ENCODE measurements at places on chromosomes 2 and 18. TPM values are rescaled to one million over a fixed set of nuclear protein-coding genes. Genes with fewer than 3 reads are reported as not detected.

Gene PIEZO2
- 8.2 TPM for total RNA-seq

GRCh38 chr2:108776475-108776874, 10.1 kb upstream of the CCDC138 start:
- no peak for DNase-seq

DNA sequence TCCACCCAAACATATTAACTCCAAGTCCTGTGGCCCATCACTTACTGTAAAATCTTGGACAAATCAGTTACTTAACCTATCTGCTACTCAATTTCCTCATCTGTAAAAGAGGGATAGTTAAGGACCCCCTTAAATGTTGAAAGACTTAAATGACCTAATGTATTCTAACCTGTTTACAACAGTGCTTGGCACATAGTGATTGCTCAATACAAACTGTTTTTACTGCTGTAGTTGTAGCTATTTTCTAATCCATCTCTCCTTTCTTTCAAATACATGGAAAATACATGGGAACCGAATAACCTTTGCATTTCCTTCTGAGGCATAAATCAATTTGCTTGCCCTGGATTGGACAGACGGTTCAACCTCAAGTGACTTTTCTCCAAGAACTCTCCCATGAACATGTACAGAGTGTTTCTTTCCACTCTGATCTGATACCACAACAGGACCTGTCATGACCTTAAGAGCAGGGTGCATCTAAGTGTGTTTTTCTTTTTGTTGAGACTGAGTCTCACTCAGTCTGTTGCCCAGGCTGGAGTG, 2.7 kb downstream of the LNPK start:
- no peak for DNase-seq

Gene KLHL41
- total RNA-seq = not detected

Gene LYG2
- total RNA-seq = not detected

DNA sequence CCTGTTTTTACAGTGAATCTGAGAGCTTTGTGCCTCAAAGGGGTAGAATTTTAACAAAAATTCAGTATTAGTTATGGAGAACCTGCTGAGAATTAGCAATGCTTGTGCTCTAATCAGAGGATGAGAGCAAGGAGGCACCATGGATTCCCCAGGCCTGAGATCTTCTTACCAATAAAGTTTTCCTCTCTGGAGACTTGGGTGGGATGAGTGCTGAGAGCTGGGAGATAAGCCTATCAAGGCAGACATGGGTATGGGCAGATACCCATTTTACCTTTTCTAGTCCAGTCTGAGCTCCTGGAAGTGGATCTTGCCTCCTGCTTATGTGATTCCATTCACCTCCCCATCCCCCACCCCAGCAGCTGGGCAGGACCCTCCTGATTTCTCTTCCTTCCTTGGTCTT, 53.9 kb downstream of the BMP10 start:
- DNase-seq = no peak

- DNase-seq = no peak
Observed at GRCh38 chr18:65423776-65424175, 327.0 kb upstream of the CDH7 start.

Gene STK25
- total RNA-seq = 275 TPM

Gene SCN7A
- 0.42 TPM for total RNA-seq

- no peak for DNase-seq
Observed at GRCh38 chr18:59159986-59160385, 20.3 kb downstream of the SEC11C start.

- DNase-seq = no peak
Observed at GRCh38 chr2:226184940-226185615, 614.5 kb downstream of the IRS1 start.

- DNase-seq = no peak
Observed at GRCh38 chr2:190846746-190847145, 33.9 kb upstream of the GLS start.

DNA sequence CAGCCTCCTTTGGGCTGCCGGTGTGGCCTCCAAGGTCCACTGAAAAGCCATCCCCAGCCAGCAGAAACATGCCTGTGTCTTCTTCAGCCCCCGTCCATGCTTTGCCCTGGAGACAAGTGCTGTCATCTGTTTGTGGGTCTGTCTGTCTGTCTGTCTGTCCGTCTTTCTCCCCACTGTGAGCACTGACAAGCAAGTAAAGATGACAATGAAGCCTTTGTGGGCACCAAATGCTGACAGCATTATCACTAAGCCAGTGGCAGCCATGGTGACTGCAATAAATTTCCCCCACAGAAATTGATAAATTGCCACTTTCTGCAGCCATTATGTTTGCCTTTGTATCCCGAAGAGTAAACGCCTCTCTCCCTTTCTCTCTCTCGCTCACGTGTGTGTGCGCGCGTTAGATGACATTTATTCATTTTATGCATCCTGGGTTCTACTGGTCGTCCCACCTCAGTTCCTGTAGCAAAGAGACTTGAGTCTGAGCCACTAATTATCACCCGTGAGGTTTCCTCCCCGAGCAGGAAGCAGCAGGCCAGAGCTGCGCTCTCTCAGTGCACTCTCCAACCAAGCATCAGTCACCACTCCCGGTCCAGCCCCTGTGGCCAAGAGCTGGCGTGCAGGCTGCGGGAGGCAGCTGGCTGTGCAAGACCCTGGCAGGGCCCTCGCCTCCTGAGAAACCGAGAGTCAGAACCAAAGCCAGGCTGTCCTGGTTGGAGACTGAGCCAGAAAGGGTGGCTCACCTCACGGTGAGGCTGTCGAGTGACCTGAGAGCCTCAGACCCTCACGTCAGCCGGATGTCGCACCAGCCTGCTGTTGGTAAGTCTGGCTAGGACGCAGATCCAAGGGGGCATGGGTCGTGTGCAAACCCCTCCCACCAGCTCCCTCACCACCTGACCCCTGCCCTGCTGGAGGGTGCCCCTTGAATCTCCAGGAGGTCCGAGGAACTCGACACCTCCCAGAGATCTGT, 6.9 kb downstream of the STEAP3 start:
- DNase-seq = peak; percentile 35

GRCh38 chr2:232438951-232439757, 16.8 kb upstream of the ALPI start:
- DNase-seq = no peak

GRCh38 chr18:54254265-54254758, 15.0 kb upstream of the POLI start:
- peak; percentile 8 for DNase-seq

Gene TMEM247
- total RNA-seq = not detected

DNA sequence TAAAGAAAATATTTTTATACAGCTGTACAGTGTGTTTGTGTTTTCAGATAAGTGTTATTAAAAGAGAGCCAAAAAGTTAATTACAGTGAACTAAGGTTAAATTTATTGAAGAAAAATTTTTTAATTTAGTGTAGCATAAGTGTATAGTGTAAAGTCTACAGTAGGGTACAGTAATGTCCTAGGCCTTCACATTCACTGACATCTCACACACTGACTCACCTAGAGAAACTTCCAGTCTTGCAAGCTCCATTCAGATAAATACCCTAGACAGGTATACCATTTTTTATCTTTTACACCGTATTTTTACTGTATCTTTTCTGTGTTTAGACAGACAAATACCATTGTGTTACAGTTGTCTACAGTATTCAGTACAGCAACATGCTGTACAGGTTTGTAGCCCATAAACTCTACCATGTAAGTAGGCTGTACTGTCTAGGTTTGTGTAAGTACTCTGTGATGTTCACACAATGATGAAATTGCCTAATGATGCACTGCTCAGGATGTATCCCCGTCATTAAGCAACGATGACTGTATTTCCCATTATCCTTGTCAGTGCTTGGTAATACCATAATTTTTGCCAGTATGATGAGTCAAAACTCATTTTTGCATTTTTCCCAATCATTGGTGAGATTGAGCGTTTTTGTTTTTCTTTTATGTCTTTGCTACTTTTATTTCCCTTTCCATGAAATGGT, 48.2 kb upstream of the B3GNT2 start:
- no peak for DNase-seq

All from GM23338 (cell line).